EH (cell line): ENCODE measurements at places on chromosomes 5 and 9.
A peak's percentile ranks its signal among the peaks of the same experiment; 100 is the strongest.

DNA sequence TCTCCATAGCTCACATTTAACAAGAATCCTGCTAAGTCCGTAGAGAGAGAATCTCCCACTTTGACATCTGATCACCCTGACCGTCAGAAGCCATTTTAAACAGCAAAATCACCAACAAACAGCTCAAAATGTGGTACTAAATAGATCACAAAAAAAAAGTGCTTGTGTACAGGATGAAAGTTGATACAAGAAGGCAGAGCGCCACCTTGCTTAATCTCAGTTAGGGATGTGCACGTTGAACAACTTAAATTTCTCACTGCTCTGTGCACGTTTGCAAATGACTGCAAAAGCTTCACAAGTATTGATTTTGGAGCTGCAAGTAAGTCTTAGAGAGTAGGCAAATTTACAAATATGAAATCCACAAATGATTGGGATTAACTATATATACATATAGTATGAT lies 63.1 kb upstream of the NREP start:
- DNase-seq, result no peak

GRCh38 chr9:83649080-83649479 lies 26.1 kb downstream of the IDNK start:
- peak; percentile 52 for DNase-seq

DNA sequence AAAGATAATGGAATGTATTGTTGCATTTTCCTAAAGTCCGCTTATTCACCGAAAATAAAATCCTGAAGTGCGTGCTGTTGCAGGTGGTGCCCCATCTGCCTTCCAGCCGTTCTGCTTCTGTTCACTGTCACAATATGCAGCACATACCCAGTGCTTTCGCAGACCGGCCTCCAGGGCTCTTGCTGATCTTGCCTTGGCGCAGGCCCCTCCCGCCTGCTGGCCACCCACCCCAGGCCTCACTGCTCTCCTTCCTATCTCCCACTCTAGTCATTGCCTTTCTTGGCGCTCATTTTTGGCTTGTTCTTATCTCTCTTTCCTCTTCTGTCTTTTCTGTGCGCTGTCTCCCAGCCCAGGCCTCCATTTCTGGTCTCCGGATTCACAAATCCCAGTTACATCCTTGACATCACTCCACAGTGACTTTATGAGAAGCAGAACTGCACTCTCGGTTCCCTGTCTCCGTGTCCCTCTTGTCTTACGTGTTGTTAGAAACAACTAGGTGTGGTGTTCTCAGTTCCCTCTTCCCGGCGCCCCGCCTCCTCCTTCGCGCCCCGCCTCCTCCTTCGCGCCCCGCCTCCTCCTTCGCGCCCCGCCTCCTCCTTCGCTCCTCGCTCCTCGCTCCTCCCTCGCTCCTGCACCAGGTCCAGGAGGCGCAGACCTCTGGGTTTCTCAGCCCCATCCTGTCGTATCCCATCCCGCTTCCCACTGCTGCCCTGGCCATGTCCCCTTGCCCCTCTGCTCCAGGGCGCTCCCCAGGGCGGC lies 201.7 kb upstream of the OTULINL start:
- DNase-seq, result no peak

DNA sequence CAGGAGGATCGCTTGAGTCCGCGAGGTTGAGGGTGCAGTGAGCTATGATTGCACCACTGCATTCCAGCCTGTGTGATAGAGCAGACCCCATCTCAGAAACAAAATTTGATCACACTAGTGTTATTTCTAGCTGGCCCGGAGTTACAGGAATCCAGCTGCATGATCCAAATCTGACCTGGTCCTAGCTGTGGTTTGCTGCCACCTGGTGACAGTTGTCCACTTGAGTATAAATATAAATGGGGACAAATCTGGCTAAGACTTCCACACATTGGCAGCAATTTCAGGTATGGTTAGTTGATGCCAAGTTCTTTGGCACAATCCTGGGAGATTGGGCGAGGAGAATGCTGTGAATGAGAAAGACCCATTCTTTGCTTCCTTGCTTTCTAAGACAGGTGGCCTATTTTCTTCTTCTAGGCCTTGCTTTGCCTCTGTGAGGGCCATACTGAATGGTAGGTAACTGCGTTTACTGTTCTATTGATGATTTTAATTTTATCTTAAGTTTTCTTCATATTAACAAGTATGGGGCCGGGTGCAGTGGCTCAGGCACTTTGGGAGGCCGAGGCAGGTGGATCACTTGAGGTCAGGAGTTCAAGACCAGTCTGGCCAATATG lies 35.4 kb downstream of the UBE2R2 start:
- peak; percentile 63 for DNase-seq

GRCh38 chr5:61030163-61030482 lies 85.1 kb downstream of the NDUFAF2 start:
- peak; percentile 61 for DNase-seq

- no peak for DNase-seq
These were observed 8.9 kb downstream of the IRF1 start for GRCh38 chr5:132481596-132482211.

DNA sequence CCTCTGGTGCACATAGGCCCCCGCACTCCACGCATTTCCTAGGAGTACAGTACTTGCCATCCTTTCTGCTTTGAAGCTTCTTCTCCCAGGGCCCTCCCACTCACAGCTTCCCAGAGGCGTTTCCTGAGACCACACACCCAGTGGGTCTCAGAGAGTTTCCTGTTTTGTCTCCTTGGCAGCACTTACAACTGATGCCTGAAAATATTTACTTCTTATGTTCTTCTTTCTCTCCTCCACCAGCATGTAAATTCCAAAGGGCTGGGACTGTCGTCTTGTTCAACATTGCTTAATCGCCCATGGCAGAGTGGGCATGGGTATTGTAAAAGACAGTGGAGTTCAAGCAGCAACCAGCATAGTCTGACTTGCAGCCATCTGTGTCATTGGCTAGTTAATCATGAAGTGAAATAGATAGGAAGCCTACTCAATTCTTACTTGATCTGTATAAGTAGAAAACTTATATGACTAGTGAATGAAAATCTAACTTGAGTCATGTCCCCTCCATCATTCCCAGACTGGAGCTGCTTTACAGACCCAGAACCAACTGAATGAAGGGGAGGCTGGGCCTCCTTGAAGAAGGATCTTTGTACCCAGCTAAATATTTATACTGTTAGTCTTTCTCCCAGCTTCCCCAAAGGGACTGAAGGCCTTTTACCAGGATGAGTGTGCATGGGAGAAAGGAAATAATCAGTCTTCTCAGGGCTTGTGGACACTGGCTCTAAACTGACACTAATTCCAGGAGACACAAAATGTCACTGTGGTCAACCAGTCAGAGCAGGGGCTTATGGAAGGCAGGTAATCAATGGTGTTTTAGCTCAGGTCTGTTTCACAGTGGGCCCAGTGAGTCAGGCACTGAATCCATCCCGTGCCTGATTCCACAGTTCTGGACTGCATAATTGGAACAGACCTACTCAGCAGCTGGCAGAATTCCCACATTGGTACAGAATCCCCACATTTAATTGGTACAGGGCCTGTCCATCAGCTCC lies 116.4 kb downstream of the SV2C start:
- DNase-seq, result no peak

DNA sequence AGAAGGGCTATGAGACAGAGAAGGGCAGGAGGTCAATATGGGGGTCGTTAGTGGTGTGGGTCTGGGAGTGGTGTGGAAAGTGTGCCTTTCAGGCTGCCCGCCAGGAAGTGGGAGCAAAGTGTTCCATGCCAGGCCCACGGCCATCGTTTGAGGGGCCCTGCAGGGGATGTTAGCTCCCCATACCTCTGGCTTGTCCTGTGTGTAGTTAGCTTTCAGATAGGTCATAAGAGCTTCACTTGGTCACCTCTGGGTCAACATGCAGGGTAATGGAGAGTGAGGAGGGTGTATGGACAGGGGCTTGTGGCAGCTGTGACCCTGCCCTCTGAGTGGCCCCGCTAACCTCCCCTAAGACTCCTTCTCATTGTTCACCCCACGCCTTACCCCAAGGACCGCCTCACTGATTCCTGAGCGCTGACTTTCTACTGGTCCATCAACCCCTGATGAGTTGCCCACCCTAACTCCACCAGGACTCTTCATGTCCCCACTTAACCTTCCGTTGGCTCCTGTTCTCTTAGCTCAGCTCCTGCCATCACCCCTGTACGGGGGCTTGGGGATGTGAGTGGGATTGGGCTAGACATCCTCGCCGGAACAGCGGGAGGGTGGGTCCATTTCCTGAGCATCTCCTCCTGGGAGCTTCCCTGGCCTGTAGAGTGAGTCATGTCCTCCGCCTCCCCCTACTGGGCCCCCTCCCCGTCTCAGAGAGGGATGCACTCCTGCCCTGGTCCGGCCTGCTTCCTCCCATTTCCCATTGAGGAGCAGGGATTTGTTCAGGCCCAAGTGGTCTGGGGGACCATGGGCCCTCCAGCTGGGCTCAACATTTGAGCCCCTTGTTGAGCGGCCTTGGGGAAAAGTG lies 125.7 kb downstream of the FGF18 start:
- DNase-seq, result no peak

DNA sequence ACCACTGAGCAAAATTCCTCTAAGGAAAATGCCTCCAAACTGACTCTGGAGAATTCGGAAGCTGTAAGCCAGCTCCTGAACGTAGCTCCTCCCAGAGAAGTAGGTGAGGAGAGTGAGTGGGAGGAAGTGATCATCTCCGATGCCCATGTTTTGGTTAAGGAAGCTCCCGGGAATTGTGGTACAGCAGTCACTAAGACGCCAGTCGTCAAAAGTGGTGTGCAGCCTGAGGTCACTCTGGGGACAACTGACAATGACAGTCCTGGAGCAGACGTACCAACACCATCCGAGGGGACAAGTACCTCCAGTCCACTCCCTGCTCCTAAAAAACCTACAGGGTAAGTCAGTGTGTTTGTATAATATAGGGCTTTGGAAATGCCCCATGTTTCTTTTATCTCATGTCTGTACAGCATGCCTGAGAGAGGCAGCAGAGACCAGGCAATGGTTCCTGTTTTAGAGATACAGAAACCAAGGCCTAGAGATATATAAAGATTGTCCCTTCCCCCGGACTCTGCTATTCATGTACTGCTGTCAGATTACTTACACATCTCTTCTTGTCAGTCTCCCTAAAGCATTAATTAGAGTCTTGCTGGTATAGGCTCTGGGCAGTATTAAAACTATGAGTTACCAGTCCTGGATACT lies 23.9 kb downstream of the HMGXB3 start:
- DNase-seq, result peak; percentile 40
